ENCODE measurements at places on chromosomes 1 and 21.

GRCh38 chr1:67780637-67781036 is 52.6 kb downstream of the GNG12 start:
- no peak for DNase-seq

DNA sequence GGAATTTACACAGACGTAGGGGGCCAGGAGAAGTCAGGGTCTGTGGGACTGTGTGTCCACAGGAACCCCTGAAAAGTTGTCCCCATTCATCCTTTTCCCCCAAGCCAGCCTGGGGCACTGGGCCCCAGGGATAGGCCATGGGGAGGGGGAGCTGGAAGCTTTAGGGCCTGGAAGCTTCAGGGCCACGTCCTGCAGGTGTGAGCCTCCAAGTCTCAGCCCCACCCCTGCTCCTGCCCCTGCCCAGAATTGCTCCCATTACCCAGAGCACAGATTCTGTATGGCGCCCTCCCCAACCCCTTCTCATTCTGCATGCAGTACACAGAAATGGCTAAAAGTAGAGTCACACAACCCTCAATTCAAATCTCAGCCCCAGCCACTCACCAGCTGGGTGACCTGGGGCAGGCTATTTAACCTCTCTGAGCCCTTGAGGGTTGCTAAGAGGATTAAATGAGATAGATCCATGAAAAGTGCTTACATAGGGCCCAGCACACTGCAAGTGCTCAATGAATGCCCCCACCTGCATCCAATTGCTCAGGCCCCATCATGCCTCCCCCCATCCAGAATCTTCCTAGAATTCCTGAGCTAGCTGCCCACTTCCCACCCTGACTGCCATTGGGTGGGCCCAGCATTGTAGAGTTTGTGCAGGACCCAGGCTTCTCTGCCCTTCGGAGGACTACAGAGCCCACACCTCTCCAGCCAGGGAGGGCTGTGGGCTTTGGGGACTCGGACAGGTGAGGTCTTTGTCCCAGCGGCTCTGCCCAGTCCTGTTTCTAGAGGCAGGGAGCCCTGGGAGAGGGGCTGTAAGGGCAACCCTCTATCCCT is 6.5 kb downstream of the RAP1GAP start:
- no peak for DNase-seq

- no peak for DNase-seq
These were observed 70.3 kb upstream of the ACTL8 start for GRCh38 chr1:17684810-17685209.

DNA sequence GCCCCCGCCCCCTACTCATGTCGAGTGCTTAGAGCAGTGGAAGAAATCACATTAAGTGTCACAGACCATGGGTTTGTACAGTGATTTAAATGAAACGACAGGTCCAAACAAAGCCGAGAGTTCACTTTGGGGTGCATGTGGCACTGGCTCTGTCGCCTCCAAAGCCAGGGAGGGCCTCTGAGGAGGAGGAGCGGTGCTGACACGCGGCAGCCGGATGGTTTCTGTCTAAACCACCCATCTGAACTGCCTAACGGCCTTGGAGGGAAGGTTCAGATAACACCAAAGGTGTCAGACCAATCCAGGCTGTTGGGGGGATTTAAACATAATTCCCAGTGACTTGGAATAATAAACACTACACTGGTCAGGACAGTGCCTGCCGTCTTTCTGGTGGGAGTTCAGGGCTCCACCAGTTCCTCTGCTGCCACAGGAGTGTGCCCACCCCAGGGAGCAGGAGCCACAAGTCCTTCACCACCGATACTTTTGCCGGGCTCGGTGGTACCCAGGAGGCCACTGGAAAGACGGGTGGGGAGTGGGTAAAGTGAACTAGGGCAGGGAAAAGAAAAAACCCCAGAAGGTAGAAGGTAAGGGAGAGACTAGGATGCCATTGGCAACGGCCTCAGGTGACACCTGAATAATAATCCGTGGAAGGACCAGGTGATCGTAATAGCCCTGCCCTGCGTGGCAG is 78.2 kb downstream of the SLC66A1 start:
- DNase-seq: no peak

GRCh38 chr1:38285807-38286530 is 239.4 kb upstream of the POU3F1 start:
- no peak for DNase-seq

DNA sequence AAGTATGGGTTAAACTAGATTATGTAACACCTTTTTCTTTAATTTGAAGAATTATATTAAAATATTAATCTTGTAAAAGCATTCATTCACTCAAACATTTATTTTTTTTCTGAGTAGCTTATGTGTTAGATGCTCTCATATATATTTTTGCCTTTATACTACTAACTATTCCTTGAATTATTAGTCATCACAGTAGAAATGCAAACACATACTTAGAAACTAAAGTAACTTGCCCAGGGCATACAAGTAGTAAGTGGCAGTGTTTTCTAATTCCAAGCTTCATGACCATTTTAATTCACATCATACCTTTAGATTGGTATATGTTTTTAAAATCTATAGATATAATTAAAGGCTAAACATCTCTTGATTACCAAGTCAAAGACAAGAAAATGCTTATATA is 1271.0 kb downstream of the BRINP3 start:
- no peak for DNase-seq

GRCh38 chr1:205934788-205935187 is 8.5 kb downstream of the SLC26A9 start:
- DNase-seq: no peak

DNA sequence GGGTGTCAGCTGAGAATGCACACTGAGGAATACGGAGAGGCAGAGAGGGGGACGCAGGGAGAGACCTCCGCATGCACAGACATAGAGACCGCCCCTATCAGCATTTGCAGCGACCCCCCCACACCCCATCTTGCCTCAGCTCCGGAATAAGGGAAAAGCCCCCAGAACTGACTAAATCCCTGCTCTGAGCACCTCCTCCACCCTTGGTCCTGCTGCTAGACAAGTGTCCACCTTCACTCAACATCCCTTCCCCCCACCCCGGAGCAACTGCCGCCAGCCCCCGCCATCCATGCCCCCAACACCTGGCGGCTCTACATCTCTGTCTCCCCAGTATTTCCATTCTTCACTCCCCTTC is 769 bp downstream of the SV2A start:
- no peak for DNase-seq

GRCh38 chr1:47469910-47470309 is 32.1 kb downstream of the FOXD2 start:
- no peak for DNase-seq

- no peak for DNase-seq
These were observed 57.8 kb downstream of the DYRK1A start for GRCh38 chr21:37424396-37424795.

DNA sequence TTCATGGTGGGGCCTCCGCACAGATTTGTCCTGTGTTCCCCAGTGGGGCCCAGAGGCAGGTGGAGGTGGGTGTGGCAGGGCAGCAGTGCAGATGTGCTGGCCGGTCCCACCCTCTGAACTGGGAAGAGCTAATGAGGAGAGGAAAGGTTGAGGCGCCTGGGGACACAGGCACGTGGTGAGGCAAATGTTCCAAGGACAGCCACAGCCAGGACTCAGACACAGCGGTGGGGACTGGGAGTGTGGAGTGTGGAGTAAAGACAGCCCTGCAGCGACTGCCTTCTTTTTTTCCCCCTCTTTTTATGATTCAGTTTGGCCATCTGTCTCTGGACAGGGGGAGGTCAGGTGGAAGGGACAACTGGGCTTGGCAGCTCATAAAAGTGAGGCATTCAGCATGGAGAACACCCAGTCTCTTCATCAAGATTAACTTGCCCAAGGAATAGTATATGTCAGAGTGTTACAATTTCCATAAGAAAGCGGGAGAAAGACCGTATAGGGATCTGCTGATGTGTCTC is 104.2 kb upstream of the GCLM start:
- DNase-seq: no peak

GRCh38 chr1:60589046-60589748 is 493.2 kb upstream of the NFIA start:
- no peak for DNase-seq

All from A172 (cell line).